ENCODE measurements at places on chromosomes 3 and 15.

- DNase-seq, result peak; percentile 83
Measured at GRCh38 chr15:90872486-90873184, 4.2 kb downstream of the FURIN start.

GRCh38 chr3:52865994-52866393, 31.2 kb upstream of the MUSTN1 start:
- DNase-seq, result no peak

- peak; percentile 57 for DNase-seq
Measured at GRCh38 chr3:123258811-123259420, 57.2 kb downstream of the SEC22A start.

GRCh38 chr15:58380280-58380945, 51.4 kb upstream of the LIPC start:
- DNase-seq, result no peak

GRCh38 chr3:190426806-190427507, 22.7 kb downstream of the TMEM207 start:
- DNase-seq, result no peak

DNA sequence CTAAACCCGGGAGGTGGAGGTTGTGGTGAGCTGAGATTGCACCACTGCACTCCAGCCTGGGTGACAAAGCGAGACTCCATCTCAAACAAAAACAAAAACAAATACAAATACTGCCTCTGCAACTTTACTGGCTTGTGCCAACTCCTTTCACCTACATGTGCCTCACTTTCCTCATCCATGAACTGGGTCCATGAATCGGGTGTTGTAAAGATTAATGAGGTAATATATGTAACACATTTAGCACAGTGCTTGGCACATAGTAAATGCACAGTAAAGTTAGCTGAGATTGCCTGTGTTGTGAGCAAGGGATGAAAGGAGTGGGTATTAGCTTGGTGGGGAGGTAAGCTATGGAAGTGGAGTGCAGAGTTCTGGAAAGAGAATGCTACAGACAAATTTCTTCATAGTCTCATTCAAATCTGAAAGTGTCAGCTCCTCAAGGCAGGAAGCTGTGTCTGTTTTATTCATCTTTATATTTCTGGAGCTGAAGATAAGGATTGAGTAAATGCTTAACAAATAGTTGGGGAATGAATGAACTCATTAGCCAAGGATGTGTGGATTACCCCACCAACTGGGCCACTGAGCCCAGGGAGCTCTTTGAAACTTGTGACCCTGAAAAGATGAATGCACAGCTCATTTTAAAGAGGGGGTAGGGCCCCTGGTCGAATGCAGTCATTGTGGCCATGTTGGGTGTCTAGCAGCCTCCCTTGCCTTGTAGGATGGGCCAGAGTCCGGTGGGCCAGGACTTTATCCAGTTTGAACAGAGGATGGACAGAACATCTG, 7.7 kb upstream of the CDCP1 start:
- DNase-seq, result no peak

DNA sequence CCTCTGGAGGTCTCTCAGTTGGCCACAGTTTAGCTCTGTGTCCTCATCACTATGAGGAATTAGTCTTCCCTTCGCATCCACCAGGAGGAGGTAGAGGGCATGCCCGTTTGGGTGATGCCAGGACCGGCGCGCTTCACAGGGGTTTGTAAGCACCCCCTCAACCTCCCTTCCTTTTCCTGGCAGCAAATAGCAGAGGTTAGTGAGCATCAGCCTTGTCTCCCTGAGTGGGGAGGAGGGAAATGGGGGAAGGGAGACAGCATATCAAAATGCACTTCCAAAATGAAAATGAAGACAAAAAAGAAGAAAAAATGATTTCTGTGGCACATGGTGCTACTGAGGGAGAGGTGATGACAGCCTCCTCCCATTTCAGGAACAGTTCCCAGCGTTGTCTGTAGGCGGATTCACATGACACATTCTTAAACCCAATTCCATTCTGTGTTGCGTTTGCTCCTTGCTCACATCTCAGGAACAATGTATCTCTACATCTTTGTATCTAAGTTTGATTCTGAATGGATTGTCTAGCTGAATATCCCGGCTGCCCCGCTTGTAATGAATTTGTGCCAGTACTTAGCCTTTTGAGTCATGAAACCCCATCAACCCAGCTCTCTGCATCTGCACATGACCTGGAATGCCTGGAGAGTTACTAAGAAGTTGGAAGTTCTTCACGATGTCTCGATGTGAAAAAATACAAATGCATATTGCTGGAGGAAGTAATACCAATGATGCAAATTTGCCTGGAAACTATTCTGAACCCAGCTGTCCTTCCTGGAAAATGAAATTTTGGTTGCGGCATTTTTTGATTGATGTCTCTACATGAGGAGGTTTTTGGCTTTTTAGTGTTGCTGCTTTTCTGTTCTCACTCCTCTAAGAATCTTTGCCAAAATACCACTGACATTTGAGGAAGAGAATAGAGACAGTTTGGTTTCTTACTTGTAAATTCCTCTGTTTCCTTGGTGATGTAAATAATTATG, 45.2 kb downstream of the TYRO3 start:
- peak; percentile 73 for DNase-seq

DNA sequence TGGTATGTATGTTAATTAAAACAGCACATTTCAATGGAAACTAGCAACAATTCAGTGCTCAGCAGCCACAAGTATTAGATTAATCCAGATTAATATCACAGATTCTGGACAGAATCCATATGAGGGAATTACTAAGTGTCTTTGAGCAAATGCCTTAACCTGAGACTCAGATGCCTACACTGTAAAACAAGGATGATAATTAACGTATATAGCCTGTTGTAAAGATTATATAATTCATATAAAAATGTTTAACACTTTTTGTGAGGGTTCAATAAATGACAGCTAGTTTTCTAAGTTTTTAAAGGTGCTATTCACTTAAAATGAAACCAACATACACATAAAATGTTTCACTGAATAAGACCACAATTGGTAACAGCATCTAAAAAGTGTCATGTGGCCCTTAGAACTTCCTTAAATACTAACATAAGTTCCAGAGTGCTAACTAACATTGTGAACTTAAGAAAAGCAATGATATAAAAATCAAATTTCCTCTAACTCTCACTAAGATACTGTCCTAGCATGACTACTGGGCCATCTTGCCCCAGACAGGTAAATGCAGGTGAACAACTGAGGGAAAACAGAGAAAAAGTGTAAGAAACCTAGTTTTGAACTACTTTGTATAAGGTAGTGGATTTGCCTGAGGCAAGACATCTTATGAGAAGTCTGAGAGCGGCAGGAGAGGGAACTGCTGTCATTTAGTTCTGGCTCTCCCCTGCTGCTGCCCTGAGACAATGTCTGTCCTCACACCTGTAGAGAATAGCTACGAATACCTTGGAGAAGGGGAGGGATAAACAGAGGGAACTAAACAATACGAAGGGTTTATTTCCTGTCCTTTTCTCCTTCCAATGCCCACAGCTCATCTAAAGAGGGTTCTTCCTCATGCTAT, 151.3 kb downstream of the ADAM10 start:
- DNase-seq, result no peak

GRCh38 chr15:74884428-74885223, 5.2 kb upstream of the MPI start:
- DNase-seq, result no peak

- no peak for DNase-seq
Measured at GRCh38 chr15:23038726-23039142, 635 bp downstream of the TUBGCP5 start.

GRCh38 chr3:195762249-195762585, 41.4 kb downstream of the MUC20 start:
- no peak for DNase-seq

DNA sequence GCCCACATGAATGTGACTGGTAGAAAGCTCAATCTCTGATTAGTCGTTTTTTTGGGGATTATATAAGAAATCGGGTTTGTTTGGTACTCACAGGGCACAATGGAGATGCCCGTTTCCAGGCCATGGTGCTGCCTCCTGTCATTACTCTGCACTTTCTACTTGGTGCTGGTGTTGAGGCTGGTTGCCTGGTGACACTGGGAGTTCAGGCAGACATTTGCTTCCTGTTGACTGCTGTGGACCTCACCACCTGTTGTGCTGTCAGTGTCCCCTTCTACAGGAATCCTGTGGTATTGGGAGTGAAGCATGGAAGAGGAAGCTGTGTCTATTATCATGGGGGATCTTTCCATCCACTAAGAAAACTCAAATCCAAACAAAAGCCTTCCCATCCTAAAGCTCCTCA, 227.2 kb upstream of the TBL1XR1 start:
- no peak for DNase-seq

DNA sequence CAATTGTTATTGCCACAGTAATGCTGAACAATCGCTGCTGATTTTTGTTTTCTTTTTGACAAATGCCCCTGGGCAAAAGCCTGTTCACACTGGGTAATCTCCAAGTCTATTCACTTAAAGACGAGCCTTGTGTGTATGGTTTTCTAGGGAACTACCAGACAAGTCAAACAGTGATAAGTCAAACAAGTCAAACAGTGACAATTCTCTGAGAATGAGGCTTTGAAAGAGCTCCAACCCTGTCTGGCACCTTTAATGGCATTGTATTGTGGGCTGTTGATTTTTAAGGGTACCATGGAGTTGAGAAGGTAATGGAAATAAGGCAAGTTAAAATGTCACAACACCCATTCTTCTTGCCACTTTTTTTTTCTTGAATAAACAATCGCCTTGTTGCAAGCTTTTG, 59.4 kb upstream of the TMC3 start:
- DNase-seq, result no peak

- peak; percentile 1 for DNase-seq
Measured at GRCh38 chr3:97763586-97764406, 762 bp upstream of the ARL6 start.

GRCh38 chr3:180358179-180358578, 243.8 kb upstream of the TTC14 start:
- no peak for DNase-seq

- DNase-seq, result no peak
Measured at GRCh38 chr3:45807133-45807532, 10.8 kb upstream of the SLC6A20 start.

- DNase-seq, result no peak
Measured at GRCh38 chr3:116678853-116679252, 30.7 kb upstream of the TUSC7 start.

- DNase-seq, result no peak
Measured at GRCh38 chr3:143956838-143957237, 14.8 kb upstream of the DIPK2A start.

GRCh38 chr15:59169251-59169708, 37.4 kb upstream of the LDHAL6B start:
- no peak for DNase-seq

GRCh38 chr3:145815707-145816413, 345.1 kb downstream of the PLOD2 start:
- DNase-seq, result no peak

DNA sequence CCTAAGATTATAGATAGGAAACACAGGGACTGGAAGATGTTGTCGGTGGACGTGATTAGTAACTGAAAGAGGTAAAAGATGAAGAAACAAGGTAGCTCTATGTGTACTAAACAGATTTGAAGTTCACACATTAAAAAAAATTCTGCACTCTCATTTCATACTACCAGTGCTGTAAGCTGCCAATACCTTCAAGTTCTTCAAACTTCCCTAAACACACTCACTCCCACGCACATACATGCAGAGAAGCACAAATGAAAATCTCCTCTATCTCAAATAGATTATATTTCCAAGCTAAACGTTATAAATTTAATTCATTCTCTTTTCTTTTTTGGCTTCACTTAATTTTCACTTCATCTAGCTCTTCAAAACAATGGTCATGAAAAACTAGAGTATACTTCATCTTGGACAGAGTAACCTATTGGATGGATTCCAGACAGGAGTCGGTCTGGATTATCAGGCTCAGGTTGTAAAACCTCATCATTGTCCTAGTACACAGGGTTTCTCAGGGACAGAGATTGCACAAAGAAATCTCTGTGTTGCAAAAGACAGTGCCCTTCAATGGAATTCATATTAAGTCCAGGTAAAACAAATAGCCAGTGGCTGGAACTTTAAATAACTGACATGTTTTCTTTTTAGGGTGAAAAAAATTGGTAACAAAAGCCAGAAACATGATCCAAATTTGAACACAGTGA, 408.1 kb upstream of the ZNF385D start:
- DNase-seq, result peak; percentile 18

DNA sequence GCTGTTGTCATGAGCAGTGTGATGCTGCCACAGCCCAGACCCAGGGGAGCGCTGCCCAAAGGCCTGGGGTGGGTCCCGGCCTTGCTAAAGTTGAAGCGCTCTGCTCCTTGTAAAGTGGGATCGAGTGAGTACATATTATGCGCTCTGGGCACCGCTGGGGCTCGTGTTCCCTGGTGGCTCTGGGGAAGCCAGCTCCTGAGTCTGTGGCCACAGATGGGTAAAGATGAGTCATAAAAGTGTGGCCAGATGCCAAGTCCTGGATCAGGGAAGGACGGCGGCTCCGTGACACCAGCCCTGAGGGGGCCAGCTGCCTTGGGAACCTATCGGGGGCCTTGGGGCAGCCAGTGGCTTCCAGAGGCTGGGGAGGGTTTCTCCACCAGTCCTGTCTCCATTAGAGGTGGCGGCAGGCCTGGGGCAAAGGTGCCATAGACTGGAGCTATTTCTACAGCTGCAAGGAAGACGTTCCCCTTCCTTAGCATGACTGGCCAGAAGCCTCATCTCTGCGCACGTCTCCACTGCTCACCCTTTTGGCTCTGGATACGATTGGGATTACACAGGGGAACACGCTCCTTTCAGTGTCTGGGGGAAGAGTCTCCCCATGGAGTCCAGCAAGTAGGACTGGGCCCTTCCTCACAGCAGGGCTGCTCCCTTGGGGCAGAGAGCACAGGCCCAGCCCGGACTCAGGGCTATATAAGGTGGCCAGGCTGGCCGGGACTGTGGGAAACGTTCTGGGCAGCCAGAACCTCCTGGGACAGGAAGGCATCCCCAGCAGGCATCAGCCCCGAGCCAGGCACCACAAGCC, 1.2 kb upstream of the ITIH4 start:
- peak; percentile 58 for DNase-seq

DNA sequence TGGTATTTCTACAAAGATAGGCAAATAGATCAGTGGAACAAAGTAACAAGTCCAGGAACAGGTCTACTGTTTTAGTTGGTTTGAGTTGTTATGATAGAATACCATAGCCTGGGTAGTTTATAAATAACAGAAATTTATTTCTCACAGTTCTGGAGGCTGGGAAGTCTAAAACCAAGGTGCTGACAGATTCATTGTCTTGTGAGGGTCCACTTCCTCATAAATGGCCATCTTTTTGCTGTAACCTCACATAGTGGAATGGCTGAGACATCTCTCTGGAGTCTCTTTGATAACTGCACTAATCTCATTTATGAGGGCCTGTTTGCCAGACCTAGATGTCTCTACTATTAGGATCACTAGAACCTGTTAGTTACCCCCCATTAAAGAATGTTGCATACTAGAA, 152.3 kb upstream of the MYRIP start:
- no peak for DNase-seq

DNA sequence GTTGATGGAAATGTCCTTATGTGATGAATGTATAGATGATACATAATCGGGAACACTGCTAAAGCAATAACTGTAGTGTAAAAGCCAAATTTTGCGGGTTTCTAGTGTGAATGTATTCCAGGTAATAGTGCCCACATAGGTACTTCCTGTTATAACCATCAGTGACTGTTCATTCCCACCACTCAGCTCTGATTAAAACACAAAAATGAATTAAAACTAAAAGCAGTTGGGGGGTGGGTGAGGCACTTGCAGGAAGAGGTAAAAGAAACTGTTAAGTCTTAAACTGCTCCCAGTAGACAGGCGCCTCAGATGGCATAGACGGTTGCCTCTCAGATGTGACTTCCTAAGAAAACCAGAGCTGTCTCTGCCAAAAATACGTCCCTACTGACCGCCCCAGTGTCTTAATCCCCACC, 893 bp upstream of the MTHFS start:
- peak; percentile 68 for DNase-seq

All from NB4 (cell line).